ENCODE measurements at places on chromosomes 12 and 14.

- no peak for DNase-seq
Observed at GRCh38 chr14:37399517-37399916, 195.5 kb downstream of the FOXA1 start.

DNA sequence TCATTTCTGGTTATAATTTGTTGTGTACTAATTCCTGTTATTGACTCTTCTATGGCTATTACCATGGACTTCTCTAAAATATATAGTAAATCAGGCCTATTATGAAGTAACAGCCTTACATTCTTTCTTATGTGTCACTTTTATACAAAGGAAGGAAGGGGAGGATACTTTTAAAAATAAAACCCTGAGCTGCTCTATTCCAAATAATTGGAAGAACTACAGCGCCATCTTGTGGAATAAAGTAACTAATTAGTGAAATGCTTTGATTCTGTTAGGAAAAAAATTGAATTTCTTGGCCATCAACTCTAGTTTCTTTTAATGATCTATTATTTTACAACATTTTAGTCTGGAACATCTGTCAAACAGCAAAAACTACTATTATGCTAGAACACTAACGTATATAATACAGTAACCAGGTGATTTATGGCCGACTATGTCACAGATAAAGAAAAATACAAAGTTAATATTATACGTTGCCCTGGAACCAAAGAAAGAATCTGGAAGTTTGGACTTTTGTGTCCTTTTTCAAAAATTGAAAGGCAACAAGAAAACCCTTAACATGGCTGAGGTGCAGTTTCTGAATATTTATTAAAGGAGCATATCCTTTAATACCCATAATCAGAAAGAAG is 55.0 kb upstream of the NELL2 start:
- DNase-seq: peak; percentile 73

DNA sequence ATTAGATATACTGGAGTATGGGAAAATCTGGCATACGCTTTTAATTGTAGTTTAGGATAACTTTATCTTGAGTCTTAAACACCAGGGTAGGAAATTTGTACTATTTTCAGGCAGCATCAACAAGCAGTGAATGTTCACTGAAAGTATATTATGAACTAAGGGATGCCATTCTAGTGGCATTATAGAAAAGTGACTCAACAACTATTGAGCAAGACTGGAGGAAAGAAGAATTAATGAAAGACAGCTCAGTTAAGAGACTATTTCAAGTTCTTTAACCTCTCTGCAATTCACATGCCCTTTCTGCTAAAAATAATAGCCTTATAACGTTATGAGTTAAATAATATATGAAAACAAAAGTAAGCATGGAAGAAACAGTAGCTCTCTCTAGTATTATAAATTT is 343.1 kb downstream of the FSCB start:
- DNase-seq: no peak

DNA sequence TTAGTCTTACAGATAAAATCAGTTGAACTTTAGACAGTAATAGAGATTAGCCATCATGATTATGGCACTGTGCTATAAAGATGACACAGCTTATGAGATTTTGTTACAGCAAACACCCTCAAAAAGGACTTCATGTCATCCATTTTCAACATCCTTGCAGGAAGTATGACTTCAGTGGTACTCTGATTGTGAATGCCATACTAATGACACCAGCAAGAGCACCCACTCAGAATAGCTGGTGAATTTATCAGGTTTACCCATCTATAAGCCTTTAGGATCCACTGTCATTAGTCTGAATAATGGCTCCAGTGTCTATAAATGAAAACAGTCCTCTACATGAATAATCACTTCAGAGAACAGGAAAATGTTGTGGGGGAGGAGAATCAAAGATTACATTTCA is 615.2 kb downstream of the RPS29 start:
- no peak for DNase-seq

- no peak for DNase-seq
Observed at GRCh38 chr14:91722386-91722785, 9.5 kb downstream of the CATSPERB start.

DNA sequence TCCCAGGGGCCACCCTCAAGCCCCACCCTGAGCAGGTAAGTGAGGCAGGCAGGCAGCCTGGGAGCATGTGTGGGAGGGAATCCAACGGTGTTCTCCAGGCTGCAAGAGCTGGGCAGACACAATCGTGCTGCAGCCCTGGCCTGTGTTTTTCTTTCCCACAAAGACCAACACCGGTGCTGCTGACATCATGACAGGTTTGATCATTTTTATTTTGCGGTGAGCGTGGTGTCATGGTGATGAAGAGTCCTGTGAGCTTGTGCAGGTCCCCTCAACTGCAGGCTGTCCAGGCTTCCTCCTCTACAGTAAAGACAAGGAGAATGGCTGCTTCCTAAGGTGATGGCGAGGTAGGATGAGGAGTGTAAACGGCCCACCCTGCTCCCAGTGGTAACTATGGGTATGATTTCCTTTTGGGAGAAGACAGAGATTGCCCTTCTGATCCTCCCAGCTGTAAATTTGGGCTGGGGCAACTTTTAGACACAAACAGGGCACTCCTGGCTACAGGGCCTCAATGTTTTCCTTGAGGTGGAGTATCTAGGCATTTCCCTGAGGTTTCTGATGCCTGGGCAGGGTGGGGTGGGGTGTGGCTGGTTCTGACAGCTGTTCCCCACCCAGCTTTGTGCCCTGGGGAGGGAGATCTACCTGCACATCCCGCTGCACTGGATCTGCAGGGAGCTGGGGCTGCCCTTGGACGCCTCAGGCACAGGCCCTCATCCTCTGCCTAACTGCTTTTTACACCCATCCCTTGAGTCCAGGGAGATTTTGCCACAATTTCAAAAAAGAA is 109.1 kb downstream of the VCPKMT start:
- DNase-seq: no peak

DNA sequence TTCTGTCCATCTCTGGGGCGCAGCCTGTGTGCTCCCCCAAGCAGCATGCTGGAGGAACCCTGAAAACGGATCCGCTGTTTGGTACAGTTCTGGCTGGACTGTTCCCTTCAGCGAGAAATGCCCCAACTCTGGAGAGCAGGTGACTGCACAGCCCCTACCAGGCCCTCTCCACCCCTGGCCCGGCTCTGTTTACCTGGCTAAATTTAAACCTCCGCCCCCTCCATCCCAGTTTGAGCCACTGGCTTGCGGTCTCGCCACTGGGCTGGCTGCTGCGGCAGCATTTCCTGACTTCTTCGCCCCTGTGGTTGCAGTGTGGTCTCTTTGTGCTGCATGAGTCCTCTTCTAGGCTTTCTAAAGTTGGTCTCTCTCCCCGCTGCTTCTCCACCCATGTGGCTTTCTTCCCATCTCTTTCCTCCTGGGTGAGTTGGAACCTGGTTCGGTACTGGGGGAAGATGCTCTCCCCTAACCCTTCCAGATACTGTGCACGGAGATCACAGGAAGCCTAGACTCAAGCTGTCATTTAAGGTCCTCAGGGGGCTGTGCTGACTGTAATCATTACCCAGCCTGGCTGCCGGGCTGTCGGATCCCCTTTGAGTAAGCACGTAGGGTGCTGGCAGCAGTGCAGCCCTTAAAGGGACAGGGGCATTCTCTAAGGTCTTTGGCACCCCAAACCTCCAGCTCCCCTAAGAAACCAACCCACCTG is 60.6 kb downstream of the FBXL14 start:
- no peak for DNase-seq

- no peak for DNase-seq
Observed at GRCh38 chr12:14576896-14577295, 9.2 kb upstream of the PLBD1 start.

GRCh38 chr14:40221428-40221827 is 789.2 kb upstream of the FBXO33 start:
- DNase-seq: no peak

DNA sequence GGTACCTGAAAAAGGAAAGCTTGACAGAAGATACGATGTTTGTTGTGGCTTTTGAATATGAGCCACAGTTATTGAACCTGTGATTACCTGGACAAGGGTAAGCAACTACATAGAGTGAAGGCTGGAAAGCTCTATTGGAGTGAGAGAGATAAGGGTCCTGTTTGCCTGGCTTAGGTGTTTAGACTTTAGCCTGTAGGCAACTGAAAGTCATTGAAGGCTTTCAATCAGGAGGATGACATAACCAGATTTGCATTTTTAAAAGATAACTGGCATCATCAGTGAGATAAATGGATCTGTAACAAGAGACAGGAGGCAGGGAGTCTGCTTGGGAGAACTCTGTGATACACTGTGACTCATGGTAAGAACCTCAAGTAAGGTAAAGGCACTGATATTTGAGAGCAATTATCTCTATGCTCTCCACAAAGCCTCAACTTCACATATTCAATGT is 128.9 kb upstream of the SOX5 start:
- DNase-seq: no peak

DNA sequence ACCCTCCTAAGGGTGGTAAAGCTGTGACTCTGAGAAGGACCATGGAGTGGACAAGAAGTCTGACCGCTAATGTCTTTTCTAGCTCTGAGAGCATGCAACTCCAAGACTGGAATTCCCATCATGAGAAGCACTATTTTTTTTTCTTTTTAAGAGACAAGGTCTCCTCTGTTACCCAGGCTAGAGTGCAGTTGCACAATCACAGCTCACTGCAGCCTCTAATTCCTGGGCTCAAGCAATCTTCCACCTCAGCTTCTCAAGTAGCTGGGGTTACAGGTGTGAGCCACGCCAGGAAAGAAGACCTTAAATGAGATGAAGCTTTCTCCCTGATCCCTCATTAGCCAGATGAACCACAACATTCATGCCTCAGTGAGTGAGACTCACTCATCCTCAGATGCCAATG is 19.2 kb downstream of the VDR start:
- no peak for DNase-seq

GRCh38 chr12:11836282-11837151 is 187.0 kb downstream of the ETV6 start:
- no peak for DNase-seq

GRCh38 chr12:47818467-47819137 is 1.1 kb downstream of the HDAC7 start:
- DNase-seq: peak; percentile 73

DNA sequence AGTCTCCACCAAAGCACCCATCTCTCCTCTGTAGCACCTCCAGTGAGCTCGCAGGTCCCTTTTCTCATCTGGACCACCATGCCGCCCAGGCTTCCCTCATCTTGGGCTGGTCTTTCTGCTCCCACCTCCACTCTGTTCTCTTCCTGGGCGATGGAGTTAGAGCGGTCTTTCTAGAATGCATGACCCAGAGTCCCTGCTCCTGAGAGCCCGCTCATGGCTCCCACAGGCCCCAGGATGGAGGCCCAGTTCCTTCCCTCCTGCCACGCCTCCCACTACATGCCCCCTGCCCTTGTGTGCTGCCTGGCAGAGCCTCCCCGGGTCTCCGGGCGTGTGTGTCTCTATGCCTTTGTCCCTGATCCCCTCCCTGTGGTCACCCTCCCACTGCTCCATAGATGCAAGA is 100.7 kb upstream of the RTL1 start:
- no peak for DNase-seq

DNA sequence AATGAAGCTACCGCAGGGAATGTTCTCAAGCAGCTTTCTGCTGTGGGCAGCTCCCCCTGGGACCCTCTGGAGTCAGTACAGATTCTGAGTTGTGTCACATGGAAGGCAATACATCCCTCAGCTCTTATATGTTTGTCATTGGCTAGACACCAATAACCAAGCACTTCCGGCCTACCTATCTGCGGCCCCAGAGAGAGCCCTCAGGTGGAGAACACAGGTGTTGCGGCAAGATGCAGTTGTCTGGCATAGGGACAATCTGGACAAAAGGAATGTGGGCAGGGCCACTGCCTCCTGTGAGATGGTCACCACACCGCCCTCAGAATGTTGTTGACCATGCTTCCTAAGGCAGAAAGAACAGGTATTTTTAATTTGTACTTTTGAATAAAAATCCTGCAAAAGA is 118.7 kb downstream of the BRMS1L start:
- no peak for DNase-seq

- DNase-seq: peak; percentile 84
Observed at GRCh38 chr12:84757978-84758377, 154.6 kb downstream of the SLC6A15 start.

DNA sequence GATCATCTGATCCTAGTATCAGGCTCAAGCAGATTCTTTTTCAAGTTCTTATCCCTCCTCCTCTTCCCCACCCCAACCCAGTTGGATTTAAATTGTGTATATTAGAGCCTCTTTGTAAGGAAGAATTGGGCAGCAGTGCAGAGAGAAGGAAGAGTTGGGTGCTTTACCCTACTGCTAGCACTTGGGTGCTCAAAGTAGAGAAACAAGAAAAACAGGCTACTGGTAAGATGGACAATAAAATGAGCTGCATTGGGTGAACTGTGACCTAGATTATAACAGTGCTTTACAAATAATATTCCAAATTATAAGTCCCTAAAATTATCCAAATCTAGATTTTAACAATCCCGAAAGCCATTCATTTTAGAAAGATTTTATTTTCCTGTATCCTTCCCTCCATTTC is 363.4 kb upstream of the GARIN6 start:
- DNase-seq: no peak

GRCh38 chr14:70711451-70711850 is 69.7 kb downstream of the TTC9 start:
- DNase-seq: no peak

DNA sequence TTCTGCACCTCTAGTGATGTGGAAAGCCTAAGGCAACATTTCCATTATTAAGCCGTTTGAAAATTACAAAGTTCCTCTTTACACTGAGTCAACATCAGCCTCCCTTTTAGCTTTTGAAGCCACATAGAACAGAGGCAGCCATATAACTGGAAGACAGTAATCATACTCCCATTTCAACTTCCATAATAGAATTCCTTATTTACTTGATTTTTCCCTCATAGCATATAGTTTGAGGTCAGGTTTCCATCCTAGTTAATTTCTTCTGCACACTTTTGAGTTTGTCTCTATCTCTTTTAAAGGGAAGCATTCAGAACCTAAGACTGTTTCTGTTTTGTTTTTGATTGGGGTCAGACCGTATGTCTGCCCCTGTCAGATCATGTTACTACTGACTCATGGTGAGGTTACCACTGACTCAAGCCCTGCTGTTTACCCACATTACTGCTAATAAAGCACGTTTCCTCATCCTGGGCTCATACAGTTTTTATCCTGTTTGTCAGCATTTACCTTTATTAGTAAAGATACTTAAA is 161.0 kb downstream of the SLC38A4 start:
- peak; percentile 94 for DNase-seq

GRCh38 chr12:101490286-101490920 is 15.3 kb downstream of the SPIC start:
- DNase-seq: no peak

GRCh38 chr12:71029302-71029701 is 108.8 kb upstream of the PTPRR start:
- no peak for DNase-seq

DNA sequence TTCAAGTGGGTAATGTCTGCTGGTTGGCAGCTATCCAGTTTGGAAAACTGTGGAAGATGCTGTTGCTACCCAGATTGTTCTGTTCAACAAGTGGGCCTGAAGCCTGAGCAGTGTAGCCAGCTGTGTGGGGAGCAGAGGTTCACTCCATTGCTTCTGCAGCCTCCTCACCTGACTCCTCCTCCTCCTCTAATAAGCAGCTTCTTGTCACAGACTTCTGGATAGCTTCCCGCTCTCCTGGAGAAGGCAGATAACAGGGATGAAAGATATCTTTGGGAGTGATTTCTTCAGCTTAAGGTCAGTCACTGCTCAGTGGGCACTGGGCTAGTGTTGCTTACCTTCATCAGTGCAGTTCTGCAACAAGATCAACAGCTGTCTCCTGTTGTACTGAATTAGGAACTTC is 2.0 kb downstream of the POP5 start:
- DNase-seq: no peak
